ENCODE measurements at places on chromosomes 16 and 17.

DNA sequence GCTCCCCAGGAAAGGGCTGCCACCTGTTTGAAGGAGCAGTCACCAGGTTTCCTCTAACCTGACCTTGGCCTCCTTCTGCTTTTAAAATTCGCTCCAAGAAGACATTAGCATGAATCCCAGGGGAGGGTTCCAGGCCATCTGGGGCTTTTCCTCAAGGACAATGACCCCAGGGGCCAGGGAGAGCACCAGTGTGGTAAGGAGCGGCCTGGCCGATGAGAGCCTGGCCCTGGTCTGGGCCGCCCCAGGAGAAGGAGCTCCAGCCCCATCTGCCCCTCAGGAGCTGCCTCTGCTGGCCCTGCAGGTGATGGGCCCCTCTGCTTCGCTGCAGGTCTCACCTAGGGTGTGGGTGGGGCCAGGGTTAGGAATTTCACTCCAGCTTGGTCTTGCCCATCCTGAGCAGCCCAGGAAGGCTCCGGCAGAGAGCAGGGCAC, 209.2 kb upstream of the TNRC6C start:
- DNase-seq: no peak

DNA sequence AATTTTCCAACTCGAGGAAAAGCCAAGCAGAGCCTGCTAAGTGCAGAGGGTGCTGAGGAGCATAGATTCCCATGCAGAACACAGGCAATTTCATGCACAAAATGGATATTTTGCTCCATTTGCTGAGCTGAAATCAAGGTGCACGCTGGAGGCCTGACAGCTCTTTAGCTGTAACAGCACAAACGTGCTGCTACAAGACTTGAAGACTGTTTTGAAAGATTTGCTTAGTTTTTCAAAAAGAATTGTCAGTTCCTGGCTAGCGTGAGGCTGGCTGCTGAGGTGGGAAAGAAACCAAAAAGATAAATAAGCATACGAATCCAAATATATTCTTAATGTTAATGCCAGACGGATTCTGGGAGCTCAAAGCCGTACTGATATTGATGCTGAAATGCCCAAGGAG, 309.0 kb upstream of the MAF start:
- DNase-seq: no peak

DNA sequence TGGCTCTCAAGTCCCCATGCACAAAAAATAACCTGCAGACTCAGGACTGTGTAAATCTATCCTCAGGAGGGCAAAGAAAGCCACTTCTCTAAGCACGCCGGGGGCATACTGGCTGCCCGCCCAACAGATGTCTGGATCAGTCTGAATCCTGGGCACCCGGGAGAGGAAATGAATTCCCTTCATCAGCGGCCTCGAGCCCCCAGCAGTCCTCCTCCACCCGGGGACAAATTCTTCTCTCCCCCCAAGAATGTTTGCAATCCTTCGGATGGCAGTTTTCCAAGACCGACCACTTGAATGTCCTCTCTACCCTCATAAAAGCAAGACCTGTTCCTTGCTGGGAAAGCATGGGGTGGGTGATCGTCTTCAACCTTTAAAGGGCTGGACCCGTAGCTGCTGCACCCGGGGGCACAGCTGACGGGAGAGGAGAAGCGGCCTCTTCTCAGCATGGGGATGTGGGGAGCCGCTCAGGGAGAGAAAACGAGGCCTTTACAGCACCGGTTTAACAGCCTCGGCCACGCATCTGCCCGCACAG, 9.4 kb upstream of the MAP2K3 start:
- no peak for DNase-seq

DNA sequence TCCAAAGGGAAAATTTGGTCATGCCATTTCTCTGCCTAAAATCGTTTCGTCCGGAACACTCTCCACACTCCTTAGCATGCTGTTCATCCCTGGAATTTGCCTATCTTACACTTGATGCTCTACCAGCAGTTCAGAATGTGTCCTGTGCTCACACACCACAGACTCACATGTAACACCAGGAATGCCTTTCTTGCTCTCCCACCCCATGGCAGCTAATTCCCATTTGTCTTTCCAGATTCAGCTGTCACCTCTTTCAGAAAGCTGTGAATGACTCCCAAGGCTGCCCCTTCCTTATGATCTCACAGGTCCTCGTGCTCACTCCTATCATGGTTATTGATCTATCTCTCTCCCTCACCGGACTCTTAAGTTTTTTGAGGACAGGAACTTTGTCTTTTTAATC, 38.1 kb downstream of the HYDIN start:
- no peak for DNase-seq

DNA sequence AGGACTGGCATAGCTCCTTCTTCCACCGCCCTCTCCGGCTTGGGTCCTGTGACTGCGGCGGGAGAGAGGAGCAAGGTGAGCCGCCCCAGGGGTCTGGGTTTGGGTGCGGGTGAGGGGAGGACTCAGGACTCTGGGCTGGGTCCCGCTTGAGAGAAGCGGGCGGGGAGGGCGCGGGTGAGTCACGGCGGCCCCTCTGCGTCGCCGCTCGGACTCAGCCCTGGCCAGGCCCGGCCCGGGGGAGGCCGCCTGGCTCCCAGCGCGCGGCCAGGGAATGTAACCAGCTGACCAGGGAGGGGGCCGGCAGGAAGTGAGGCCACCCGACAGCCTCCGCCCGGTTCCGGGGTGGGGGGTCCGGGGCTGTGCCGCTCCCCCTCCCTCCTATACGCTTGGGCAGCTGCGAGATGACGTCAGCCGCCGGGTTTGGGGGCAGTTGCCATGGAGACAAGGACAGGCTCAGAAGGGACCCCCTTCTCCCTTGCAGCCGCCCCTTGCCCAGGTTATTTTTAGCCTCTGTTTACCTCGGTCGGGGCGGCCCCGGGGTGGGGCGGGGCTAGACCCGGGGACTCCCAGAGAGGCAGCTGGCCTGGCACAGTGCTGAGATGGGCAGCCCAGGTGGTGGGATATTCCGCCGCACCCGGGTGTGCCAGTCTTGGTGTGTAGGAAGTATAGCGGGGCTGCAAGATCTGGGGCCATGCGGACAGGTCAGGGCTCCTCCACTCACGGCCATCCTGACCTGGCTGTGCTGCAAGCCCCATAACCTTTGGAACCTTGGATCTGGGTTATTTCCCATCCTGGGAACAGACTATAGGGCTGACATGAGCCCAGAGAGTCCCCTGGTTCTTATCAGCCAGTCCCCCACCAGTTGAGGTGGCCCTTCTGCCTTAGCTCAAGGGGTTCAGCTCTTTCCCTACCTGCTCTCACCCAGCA, 1.6 kb downstream of the RIPOR1 start:
- DNase-seq: no peak

DNA sequence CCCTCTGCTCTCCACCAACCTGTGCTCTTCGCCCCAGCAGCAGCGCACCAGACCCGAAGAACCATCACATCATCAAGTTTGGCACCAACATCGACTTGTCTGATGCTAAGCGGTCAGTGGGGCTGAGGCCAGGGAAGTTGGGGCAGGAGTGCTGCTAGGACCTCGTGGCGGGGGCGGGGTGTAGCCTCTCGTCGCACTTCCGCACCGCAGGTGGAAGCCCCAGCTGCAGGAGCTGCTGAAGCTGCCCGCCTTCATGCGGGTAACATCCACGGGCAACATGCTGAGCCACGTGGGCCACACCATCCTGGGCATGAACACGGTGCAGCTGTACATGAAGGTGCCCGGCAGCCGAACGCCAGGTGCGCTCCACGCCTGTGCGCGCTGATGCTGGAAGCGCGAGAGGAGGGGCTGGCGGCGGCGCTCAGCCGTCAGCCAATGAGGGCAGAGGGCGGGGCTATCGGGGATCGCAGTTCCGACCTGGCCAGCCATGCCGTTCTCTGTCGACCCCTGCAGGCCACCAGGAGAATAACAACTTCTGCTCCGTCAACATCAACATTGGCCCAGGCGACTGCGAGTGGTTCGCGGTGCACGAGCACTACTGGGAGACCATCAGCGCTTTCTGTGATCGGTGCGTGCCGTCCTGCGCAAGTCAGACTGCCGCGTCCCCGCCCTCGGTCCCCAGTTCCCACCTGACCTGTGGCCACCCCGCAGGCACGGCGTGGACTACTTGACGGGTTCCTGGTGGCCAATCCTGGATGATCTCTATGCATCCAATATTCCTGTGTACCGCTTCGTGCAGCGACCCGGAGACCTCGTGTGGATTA, 3.2 kb upstream of the TMEM88 start:
- DNase-seq: no peak

- DNase-seq: no peak
These were observed 10.6 kb upstream of the NUP85 start for GRCh38 chr17:75194879-75195278.

- no peak for DNase-seq
These were observed 7.0 kb upstream of the ARHGAP23 start for GRCh38 chr17:38421171-38421841.

DNA sequence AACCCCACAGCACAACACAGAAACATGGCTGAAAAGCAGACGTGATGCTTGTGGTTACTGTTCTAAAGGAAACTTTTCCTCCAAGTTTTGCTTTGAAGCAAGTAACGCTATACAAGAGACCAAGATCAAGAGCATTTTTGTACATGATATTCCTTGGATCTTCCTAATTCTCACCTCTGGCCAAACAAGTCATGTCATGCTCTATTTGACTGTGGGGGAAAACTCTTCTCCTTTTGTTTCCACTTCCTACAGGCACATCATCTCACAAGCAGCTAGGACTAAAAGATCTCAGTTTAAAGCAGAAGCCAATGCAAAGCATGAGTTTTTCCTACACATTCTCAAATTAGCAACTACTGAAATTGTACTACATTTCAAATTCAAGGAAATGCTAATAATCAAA, 50.7 kb downstream of the CFDP1 start:
- no peak for DNase-seq

- DNase-seq: no peak
These were observed 28.4 kb upstream of the RBFOX1 start for GRCh38 chr16:7304279-7304678.

GRCh38 chr17:65586899-65587298, 25.5 kb upstream of the AXIN2 start:
- DNase-seq: no peak

GRCh38 chr16:64253096-64253495, 868.8 kb downstream of the CDH11 start:
- no peak for DNase-seq

GRCh38 chr17:66398617-66399016, 96.2 kb downstream of the PRKCA start:
- no peak for DNase-seq

DNA sequence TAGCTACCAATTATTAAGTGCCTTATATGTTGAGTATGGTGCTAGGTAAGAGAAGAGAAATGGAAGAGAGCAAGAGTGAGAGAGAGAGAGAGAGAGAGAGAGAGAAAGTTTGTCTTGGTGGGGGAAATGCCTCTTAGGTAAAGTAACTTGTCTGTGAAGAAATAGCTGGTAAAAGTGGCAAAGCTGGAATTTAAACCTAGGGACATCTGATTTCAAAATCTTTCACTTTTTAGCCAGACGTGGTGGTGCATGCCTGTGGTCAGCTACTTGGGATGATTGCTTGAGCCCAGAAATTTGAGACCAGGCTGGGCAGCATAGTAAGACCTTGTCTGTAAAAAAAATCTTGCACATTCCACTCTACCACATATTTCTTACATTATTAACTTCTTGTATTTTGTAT, 23.0 kb upstream of the CDR2 start:
- DNase-seq: no peak

- DNase-seq: no peak
These were observed 368.6 kb downstream of the CDH13 start for GRCh38 chr16:82995286-82995923.

DNA sequence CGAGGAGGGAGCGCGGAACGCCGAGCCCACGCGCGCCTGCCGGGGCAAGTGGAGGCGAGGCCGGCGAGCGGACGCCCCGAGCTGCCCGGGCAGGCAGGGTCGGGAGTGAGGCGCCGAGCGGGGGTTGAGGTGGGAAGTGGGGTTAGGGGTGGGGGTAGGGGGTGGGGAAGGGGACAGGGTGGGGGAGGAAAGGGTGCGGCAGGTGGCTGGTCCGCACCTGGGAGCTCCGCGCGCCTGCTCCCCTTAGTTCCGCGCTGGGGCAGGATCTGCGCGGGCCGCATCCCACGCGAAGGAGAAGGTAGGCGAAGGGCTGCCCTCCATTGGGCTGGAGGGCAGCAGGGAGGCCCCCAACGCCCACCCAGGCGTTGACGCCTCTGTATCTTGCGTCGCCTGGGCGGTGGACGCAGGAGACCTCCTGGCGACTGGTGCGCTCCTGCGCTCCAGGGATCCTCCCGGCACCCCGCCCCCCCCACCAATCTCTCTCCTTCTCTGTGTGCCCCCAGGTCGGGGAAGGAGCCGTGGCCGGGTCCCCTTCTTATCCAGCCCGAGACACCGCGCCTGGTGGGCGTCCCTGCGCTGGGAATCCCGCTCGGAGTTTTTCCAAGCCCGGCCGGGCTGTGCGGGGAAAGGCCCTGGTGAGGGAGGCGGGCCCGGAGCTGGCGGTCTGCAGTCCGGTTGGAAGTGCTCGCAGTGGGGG, 51.3 kb upstream of the AMZ2 start:
- no peak for DNase-seq

- no peak for DNase-seq
These were observed 41.5 kb downstream of the CPNE2 start for GRCh38 chr16:57133886-57134285.

GRCh38 chr17:37087683-37088082, 138.9 kb downstream of the AATF start:
- no peak for DNase-seq

DNA sequence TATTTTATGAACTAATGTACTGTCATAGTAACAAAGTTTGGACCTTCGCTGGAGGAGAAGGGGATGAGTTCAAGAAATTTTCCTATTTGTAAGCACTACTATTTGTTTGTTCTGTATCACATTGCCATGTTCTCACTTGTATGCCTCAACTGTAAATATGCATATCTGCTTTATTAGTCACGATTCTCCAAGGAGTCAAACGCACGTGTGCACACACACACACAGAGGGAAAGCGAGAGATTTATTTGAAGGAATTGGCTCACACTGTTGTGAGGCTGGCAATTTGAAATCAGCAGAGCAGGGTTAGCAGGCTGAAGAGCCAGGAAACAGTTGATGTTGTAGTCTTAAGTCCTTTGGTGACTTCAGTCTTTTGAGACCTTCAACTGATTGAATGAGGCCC, 24.9 kb upstream of the MYH2 start:
- DNase-seq: no peak

DNA sequence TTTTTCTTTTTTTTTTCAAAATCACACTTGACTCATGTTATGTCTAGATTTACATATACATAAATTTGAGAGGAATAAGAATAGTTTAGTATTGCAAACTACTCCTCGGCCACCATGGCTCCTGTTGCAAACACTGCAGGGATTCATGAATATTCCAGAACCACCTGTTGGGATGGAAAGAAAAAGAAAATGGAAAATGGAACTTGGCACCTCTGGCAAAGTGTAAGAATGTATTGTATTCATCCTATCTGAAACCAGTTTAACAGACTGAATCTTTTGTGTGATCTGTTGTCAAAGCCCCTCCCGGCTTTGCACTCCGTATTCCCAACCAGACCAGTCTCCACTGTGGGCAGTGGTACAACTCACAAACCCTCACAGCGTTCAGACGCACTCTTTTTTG, 124.4 kb downstream of the SPECC1 start:
- no peak for DNase-seq

DNA sequence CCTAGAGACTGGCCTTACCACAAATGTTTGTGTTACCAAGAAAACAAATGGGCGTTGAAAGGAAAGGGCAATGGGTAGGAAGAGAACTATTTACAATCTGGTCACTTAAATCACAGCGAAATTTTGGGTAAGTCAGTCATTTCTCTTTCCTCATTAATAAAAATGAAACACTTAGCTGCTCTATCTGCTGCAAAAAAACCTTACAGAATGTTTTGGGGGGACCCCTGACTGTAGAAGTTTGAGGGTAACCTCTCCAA, 742 bp upstream of the NUTF2 start:
- no peak for DNase-seq
